ENCODE measurements at places on chromosomes 3 and 15.

DNA sequence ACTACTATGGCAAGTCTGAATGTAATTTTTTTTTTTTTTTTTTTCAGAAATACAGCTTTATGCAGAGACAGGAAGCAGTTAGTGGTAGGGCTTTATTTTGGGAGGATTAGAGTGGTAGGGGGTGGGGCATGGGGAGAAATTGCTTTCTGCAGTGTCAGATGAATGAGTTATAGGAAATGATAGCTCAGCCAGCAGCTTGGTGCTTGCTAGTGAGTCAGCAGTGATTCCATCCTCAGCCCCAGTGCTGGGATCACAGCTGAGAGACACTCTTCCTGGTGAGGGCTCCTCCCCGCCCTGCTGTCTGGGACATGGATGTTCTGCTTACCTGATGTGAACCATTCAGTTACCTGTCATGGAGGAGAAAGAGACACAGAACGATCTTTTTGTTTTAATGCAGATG lies 39.6 kb downstream of the SEMA6D start:
- no peak for DNase-seq

GRCh38 chr3:55585856-55586255 lies 98.8 kb upstream of the WNT5A start:
- DNase-seq = no peak

GRCh38 chr15:31801152-31801551 lies 229.2 kb upstream of the CHRNA7 start:
- no peak for DNase-seq

DNA sequence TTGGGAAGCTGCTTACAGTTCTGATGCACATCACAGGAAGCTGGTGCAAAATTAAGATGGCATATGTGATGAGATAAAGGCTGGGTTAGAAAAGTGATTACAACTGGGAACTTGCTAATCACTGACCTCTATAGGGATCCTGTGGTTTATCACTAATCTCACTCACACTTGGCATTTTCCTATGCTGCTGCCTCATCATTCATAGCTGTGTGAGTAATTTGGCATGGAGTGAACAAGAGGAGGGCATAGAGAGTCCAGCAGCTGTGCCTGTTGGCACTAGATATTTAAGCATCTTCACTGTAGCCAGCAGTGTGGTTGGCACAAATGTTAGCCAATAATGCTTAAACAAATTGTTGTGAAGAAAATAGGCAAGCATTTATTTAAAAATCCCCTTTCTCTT lies 217.7 kb upstream of the CGNL1 start:
- no peak for DNase-seq

DNA sequence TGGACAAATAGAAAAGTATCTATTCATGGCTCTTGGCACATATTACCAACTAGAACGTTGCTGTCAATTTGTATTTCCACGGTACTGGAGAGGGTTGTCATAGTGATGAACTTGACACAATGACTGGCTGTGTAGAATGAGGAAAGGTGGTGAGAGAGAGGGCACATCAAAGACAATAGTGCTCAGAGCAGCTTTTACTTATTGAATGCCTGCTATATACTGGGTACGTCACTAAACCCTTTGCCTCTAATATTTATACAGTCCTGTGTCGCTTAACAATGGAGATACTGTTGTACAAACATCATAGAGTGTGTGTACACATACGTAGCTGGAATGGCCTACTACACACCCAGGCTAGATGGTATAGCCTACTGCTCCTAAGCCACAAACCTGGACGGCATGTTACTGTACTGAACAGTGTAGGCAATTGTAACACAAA lies 8.3 kb downstream of the TMPRSS7 start:
- no peak for DNase-seq

DNA sequence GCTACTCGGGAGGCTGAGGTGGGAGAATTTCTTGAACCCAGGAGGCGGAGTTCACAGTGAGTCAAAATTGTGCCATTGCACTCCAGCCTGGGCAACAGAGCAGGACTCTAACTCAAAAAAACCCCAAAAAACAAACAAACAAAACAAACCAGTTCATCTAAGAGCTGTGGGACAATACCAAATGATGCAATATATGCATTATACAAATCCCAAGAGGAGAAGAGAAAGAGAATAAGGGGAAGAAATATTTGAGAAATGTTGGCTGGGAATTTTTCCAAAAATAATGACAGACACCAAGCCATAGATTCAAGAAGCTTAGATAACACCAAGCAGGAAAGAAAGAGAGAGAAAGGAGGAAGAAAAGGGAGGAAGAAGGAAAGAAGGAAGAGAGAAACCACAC lies 82.5 kb downstream of the KLF13 start:
- DNase-seq = no peak

Measured in stimulated activated CD4-positive, alpha-beta T cell treated with anti-CD3 and anti-CD28 coated beads, Interleukin-1b, Interleukin-23, amount 100 ng/mL, for 1 hour (primary cell).